ENCODE measurements at places on chromosomes 7 and 10.
A peak's percentile ranks its signal among the peaks of the same experiment; 100 is the strongest.

- DNase-seq, result no peak
Measured at GRCh38 chr10:30704026-30704600, 74.6 kb upstream of the LYZL2 start.

DNA sequence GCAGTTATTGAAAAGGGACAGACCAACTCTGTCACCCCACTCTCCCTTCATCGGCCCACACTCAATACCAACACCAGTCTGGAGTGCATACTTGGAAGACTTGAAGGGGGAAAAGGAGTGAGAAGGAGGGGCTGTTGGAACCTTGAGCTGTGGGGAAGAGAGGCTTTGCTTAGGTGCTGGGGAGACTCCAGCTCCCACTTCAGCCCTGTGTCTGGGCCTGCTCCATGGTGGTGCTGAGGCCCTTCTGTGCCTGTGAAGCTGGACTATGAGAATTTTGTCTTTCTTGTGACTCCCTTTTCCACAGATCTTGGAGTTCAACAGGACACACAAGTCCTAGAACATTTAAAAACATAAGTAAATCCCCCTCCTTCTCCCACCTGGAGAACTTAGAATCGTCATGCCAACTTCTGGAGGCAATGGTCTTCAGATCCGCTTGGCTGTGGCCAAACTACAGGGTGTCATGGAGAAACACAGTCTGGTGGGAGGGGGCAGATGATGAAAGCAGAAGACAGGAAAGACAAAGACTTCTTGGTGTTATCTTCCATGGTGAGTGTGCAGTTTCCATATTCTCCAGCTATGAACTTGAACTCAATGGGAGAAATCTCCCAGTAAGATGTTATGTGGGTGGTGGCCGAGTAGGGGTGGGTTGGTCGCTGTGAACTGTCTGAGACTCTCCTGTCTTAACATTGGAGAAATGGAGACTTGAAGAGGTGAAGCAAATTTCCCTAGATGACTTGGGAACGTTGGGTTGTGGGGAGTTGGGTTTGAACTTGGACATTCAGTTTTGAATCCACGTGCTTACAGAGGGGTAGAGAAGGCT is 18.4 kb upstream of the GIMAP8 start:
- DNase-seq, result no peak

DNA sequence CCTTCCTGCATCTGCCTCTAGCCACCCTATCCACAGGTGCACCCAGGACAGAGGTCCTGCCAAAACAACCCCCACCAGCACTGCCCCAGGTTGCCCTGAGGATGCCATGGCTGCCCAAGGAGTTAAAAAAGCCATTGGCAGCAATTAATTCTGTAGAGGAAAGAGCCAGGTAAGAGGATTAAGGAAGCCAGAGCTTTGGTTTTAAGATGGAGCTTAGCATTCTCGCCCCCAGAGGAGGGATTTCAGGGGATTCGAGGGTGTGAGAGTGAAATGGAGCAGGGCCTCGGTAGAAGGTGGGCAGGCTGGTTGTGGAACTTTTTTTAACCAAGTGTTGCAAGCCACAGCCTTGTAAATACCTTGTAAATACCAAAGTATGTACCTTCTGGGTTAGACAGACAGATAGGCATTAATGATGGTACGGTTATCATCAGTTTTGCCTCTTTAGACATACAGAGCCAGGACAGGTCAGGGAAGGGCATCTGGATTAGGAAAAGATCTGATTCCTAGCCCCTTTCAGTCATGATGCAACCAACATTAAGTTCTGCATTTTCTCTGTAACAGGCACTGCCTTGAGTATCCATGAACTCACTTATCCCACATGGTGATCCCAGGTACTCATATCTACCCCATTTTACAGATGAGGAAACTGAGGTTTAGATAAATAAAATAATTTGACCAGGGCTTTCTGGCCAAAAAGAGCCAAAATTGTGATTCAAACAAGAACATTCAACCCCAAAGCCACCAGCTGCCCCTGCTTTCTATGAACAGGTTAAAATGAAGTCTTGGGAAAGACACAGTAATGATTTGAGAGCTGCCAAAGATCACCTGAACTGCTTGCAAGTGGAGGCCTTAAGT is 120.7 kb upstream of the PPIF start:
- DNase-seq, result no peak

GRCh38 chr10:78045237-78045636 is 11.6 kb downstream of the RPS24 start:
- DNase-seq, result no peak

DNA sequence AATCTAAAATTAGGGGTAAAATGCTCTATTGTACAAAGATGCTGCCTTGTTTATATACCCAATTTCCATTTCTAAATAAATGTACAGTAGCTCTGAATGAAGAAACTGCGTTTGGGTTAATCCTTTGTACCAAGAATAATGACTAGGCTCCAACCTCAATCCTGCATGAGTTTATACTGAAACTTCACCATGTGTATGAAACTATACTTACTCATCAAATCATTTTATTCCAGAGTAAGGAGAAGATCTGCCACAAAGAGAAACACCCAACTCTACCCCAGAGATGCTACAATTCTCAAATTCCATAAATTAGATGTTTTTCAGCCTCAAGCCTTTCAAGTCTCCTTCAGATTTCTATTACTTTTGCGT is 53.8 kb upstream of the AKR1E2 start:
- no peak for DNase-seq

DNA sequence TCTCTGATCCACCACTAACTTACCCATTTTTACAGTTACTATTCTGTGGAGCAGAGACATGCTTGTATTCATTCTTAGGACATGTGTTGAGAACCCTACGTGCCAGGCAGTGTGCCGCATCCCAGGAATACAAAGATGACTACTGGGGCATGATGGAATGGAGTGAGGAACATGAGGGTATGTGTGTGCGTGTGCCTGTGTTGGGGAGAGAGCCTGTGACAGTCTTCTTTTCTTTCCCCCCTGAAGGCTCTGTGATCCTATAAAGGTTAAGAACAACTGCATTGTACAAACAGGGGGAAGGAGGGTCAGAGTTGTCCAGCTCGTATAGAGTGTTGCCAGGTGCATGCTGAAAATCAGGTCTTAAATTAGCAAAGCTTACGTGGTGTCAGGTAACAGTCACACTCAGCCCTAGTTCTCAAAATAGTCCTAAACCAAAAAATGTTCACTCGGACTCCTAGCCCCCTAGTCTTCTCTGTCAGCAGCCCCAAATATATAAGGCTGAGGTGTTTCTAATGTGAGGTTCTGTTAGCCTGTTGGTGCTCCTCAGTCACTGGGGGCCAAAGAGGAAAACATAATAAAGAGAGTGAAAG is 161.9 kb downstream of the CELF2 start:
- no peak for DNase-seq

DNA sequence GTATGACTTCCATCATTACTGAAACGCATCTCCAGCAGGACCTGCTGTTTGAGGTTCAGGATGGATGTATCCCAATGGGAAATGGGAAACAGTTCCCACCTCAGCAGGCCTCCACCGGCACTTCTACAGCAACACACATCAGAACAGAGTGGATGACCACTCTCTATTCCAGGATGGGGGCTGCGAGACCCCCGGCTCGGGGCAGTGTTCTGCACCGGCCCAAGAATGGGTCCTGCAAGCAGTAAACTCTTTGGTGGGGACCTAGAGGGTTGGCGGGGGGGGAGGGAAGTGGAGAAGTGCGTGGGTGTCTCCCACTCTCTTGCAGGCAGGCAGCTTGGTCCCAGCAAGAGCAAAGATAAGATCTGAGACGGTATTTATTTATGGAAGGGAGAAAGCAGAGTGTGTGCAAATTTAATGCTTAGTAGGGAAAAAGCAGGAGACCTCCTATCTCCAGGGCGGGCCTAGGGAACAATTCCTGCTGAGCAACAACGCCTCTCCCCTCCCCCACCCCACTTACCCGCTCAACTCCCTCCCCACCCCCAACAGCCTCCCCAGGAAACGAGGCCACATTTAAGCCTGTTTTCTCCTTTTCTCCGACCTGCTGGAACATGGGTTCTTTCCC is 4.0 kb downstream of the SFMBT2 start:
- DNase-seq, result no peak

- DNase-seq, result no peak
Measured at GRCh38 chr7:13055732-13056368, 368.4 kb downstream of the ARL4A start.

GRCh38 chr7:151626422-151627115 is 106.9 kb upstream of the RHEB start:
- DNase-seq, result no peak

DNA sequence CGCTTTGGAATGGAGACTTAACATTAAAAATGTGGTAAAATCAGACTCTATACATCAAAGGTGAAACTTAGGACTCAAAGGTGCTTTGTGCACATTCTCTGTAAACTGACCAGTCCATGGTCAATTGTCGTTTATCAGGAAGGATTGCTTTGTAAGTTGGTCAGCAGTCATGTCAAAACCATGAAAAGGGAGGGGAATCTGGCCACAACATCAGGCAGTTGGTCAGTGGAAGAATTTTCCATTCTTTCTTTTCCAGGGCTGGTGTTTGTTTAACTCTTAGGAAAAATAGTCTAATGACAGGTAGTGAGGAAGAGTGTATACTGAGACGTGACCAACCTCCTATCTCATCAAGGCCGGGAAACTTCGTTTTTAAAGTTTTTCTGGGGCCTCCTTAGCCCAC is 226.5 kb downstream of the ADK start:
- no peak for DNase-seq

GRCh38 chr10:42864575-42864974 is 82.0 kb downstream of the BMS1 start:
- DNase-seq, result no peak

- DNase-seq, result peak; percentile 50
Measured at GRCh38 chr10:49407552-49408137, 11.8 kb upstream of the DRGX start.

DNA sequence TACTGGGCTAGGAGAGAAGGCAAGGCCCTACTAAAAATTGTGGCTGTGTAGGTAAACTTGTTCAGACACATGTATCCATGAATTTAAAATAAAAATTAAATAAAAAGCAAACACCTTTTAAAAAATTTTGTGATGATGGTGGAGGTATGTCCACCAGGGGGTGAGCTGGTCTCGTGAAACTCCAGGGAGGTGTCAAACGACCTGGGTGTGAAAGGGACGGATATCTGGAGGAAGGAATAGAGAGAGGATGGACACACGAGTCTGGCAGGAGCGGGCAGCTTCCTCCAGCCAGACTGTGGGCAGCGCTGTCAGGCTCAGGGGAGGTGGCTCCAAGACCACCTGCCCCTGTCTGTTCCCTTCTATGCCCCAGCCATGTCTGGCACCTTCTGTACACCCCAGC is 34.8 kb upstream of the DMBT1 start:
- DNase-seq, result no peak

DNA sequence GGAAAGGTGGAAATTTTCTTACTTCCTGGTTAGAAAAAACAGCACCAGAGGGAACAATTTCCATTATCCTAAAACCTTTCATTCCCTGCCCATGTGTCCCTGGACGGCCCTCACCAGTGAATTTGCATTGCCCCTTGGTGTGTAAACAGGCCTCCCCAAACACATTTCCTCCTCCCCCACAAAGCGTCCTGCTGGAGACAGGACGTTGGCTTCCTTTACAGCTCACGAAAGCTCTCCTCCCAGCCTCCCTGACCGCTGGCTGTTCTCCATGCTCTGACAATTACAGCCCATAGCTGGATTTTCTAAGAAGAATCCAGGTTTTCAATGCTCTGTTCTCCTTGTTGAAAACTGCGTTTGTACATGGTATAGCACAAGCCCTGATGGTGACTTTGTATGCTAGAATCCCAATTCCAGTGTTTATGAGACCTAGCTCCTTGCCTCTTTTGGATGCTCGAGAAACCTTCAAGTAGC is 724.2 kb upstream of the CELF2 start:
- no peak for DNase-seq

DNA sequence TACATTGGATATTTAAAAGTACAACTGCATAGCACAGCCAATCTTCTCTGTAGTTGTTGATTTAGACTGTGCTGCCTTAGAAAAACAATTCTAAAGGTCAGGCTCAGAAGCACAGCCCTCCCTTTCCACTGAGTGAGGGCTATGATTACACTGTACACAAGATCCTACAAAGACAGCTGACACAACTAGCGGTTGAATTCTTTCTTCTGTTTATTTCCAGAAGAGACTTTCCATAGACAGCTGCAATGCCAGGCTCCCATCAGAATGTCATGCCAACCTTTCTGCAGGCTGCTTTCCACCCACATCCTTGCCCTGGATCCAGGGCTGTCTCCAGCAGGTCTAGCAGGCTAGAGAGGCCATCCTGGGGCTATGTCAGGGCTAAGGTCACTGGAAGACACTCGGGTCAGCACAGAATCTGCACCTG is 39.3 kb downstream of the FAM13C start:
- DNase-seq, result no peak

GRCh38 chr10:43254881-43255633 is 11.8 kb downstream of the RASGEF1A start:
- DNase-seq, result no peak

- no peak for DNase-seq
Measured at GRCh38 chr10:74011017-74011416, 13.1 kb downstream of the VCL start.

- no peak for DNase-seq
Measured at GRCh38 chr10:130141878-130142277, 5.7 kb downstream of the GLRX3 start.

GRCh38 chr10:25747084-25747483 is 186.9 kb upstream of the MYO3A start:
- DNase-seq, result no peak

DNA sequence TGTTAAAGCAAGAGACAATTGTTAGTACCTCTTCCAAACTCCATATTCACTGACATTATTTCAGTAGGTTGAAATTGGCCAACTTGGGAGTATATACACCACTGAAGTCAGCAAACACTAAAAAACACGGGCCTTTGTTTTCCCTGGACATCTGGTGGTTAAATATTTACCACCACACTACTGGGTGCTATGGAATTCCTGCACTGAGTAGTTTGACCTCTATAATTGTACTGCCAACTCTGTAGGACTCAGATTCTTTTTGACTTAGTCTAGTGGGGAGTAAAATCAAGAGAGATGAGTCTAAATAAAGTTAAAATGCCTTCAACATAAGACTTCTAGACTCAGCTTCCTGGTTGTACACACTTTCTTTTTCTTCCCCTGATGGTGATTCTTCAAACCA is 41.3 kb upstream of the TES start:
- no peak for DNase-seq

DNA sequence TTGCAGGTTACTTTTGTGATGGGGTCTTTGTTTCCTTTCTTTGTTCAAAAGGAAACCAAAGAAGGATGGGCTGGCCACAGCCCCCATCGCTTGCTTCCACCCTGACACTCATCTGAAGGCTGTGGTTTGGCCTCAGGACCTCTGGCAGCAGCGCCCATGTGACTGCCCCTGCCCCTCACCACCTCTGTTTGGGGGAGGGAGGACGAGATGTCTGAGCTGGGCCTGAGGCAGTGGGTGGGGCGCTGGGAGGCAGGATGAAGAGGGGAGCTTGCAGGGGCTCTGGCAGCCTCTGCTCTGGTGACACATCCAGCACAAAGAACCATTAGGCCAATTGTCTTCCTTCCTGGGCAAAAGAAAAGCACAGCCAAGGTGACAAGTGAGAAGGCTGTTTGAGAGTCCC is 15.9 kb upstream of the CHST15 start:
- DNase-seq, result no peak

- DNase-seq, result no peak
Measured at GRCh38 chr10:132671228-132672154, 114.5 kb downstream of the NKX6-2 start.
